Aorta (tissue), 5 donors: ENCODE measurements at places on chromosomes 7 and 10. TPM values are rescaled to one million over a fixed set of nuclear protein-coding genes. Genes with fewer than 3 reads are reported as not detected.

- no peak for DNase-seq
Observed at GRCh38 chr10:84334811-84335210, 6.4 kb downstream of the CCSER2 start.

GRCh38 chr7:127194571-127194970, 58.2 kb downstream of the GRM8 start:
- DNase-seq: no peak

The ERVW-1 gene
- not detected for total RNA-seq

GRCh38 chr10:109207361-109207760, 716.0 kb downstream of the XPNPEP1 start:
- DNase-seq: no peak

GRCh38 chr10:5510281-5511072, 11.1 kb upstream of the CALML5 start:
- peak; percentile 26 for DNase-seq

GRCh38 chr10:58952747-58953466, 223.5 kb upstream of the PHYHIPL start:
- DNase-seq: no peak

The GDF2 gene
- total RNA-seq: not detected

DNA sequence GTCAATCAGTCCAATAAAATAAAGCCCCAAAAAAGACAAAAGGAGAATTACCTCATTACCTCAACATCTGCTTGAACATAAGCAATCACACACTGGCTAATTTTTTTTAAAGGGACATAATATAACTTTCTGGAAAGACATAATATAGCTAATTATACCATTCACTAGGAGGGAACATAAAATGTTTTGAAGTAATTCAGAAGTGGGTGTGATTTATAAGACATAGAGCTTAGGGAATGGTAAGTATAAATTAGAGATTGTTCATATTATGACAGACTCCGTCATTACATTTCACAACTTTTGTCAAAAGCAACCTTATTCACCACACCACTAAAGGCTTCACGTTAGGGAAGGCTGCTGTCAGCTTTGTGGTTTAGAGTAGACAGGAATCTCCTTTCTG, 3.8 kb downstream of the SHTN1 start:
- DNase-seq: no peak

DNA sequence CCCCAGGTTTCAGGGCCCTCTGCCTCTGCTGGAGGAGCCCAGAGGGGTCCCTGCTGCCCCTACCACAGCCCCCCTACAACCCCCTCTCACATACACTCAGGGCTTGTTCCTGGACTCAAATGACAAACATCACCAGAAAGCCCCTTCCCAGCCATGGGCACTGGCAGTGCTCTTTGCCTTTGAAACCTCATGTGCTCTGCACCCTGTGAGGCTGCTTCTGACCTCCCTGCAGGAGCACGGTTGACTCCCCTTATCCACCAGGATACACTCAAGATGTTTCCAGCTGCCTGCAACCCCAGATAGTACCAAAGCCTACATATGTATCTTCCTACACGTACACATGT, 3.5 kb upstream of the ADIRF start:
- no peak for DNase-seq

The OPALIN gene
- not detected for total RNA-seq

DNA sequence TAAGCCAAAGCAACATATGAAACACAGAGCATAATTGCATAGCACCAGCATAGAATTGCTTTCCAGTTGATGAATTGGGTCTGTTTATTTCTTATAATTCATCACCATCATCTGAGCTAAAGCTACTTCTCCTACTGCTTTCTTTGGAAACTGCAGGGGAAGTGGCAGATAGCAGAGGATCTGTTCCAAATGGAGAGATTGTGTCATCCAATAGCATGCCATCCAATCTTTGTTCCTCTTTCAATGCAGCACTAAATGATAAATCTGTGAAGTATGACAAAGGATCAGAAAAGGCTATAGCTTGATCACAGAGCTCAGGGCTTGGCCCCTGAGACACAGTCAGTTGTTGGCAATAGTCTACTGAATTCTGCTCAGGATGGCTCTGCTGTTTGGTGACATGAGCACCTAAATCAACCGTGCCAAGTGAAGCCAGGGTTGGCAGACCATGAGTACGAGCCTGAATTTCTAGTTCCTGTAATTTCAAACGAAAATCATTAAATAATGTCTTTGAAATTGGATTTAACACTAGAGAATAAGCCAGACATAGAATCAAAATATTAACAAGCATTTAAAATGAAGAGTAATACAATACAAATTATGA, 90.0 kb downstream of the TFEC start:
- DNase-seq: no peak

GRCh38 chr7:148927123-148928045, 43.3 kb upstream of the EZH2 start:
- DNase-seq: no peak

The ZMIZ1 gene
- 84.1 TPM for total RNA-seq

DNA sequence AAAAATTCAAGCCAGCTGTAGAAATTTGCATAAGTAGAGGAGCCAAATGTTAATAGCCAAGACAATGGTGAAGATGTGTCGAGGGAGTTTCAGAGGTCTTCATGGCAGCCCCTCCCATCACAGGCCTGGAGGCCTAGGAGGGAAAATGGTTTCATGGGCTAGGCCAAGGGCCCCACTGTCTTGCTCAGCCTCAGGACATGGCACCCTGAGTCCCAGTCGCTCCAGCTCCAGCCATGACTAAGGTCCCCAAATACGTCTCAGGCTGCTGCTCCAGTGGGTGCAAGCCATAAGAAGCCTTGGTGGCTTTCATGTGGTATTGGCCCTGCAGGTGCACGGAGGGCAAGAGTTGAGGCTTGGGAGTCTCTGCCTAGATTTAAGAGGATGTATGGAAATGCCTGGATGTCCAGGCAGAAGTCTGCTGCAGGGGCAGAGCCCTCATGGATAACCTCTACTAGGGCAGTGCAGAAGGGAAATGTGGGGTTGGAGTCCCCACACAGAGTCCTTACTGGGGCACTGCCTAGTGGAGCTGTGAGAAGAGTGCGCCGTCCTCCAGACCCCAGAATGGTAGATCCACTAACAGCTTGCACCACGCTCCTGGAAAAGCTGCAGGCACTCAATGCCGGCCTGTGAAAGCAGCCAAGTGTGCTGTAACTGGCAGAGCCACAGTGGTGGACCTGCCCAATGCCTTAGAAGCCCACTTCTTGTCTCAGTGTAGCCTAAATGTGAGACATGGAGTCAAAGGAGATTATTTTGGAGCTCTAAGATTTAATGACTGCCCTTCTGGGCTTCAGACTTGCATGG, 19.2 kb downstream of the TBATA start:
- DNase-seq: peak; percentile 45

- peak; percentile 12 for DNase-seq
Observed at GRCh38 chr7:102093599-102094315, 192.9 kb upstream of the SH2B2 start.

- DNase-seq: no peak
Observed at GRCh38 chr10:46226900-46227558, 59.8 kb upstream of the ANTXRL start.

The SPDYE5 gene
- not detected for total RNA-seq

- DNase-seq: no peak
Observed at GRCh38 chr7:30178748-30179436, 44.1 kb downstream of the MTURN start.

The TMEM60 gene
- 12.7 TPM for total RNA-seq

DNA sequence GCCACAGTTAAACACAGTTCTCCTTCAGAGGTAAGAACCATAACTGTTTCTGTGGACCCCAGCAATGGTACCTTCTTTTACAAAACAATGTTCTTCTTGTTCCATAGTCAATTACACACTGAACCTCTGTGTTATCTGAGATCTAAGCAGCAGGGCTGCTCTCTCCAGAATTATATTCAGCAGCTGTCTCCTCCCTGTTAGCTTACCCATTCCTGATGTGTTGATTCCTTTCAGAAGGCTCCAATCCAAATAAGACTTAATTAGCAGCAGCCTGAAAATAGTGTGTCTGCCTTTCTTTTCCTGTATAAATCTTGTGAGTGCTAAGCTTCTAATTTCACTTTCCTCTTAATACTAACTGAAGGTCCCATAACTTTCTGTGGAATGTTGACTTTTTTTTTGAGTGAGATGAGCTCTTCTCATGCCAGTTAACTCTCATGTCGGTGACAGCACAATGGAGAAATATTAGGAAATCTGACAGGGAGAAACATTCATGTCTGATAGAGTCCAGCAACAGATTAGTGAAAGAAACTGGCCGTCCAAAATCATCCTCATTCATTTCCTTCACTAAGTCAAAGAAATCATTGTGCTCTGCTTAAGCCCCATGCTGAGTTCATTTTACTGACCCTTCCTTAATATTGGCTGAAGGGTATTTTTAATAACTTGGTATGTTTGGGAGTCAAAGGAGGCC, 226.5 kb downstream of the PRKG1 start:
- no peak for DNase-seq

DNA sequence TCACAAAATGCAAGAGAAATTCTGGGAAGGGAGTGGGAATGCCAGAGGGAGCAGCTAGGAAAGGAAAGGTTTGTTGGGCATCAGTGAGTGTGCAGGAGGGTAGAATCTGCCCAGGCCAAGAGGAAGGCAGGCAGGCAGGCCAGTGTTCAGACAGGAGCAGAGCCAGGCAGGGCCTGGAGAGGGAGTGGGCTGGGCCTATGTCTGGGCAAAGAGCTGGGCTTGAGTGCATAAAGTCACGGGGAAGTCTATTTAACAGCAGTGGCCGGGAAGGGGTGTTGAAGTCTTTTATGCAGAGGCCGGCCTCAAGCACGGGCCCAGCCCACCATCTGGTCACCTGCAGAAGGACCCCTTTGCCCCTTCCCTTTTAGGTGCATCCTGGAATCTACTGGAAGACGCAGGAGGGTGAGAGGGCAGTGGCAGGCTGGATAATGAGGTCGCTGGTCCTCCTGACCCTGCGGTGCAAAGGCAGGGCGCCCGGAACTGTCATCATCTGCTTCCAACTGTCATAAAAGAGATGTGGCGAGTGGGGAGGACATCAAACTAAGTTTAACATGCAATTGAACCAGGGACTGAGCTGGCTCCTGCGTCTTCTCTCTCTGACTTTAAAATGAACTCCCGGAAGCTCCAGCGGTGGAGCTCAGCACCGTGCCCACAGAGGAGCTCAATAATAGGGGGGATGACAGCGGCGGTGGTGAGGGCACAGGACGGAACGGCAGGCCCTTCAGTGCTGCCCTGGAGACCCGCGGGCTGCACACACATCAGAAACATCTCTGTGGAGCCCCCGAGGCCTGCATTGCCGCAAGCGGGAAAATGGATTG, 29.5 kb downstream of the CARD11 start:
- peak; percentile 67 for DNase-seq

GRCh38 chr7:2017481-2017891, 215.3 kb downstream of the MAD1L1 start:
- peak; percentile 33 for DNase-seq

DNA sequence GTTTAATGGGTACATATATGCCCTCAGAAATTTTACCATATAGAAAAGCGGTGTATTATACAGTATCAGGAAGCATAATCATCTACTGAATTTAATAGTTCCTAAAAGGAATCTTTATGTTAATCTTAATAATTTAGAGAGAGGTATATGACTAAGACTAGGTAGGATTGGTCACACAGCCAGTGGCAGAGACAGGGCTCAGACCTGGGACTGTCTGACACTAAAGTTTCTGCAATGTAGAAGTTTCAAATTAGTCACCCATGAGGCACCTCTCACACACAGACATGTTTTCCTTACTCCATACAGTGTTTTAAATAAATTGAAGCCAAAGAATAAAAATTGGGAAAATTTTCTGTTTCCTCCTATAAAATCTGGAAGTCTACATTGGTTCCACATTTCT, 72.8 kb upstream of the ADRA2A start:
- DNase-seq: no peak

The TMUB1 gene
- 33.9 TPM for total RNA-seq

- DNase-seq: no peak
Observed at GRCh38 chr7:17132726-17133125, 165.7 kb upstream of the AHR start.

The GIMAP8 gene
- 41.4 TPM for total RNA-seq

- DNase-seq: no peak
Observed at GRCh38 chr10:53071505-53072125, 299.0 kb upstream of the MBL2 start.

The LARP4B gene
- total RNA-seq: 73.2 TPM

DNA sequence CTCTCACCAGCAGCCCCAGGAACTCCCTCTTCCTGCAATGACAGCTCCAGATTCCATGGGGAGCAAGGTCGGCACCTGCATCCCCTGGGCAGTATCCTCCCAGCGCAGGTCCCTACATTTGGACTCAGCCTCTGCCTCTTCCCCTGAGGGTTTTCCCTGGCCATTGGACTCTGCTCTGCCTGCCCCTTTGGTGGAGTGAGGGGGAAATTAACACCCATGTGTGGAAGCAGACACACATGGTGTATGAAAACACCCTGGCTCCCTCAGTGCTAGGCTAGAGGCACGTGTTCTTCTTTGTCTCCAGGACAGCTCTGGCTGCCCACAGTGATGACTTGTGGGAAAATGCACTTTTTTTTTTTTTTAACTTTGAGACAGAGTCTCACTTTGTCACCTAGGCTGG, 8.4 kb downstream of the PRF1 start:
- no peak for DNase-seq

DNA sequence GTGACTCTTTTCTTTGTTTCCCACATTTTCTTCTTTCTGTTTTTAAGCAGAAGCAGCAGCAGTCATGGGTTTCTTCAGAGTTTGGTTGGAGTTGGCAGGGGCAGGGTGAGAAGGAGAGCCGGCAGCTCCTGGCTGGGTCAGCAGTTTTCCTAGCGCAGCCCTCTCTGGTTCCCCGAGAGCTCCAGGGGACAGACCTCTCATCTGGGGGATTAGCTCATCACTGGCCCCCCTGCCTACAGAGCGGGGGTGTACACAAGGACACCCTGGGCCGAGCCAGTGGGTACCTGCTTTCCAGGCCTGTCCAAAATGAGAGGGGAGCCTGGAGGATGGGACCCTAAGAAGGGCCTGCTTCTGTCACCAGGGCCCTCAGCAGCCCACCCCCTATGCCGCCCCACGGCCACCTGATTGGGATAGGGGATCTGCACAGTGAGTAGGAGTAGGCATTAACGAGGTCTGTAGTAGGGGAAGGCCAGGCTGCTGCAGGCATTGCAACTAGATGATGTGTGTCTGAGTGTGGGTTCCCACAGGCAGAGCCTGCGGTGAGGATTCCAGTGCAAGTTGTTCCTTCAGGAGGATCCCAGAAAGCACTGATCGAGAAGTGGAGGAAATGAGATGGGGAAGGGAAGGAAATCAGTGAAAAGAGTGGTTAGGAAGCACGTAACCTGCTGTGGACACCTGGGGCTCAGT, 122.9 kb upstream of the PPIF start:
- no peak for DNase-seq

The SLC4A2 gene
- 128 TPM for total RNA-seq

DNA sequence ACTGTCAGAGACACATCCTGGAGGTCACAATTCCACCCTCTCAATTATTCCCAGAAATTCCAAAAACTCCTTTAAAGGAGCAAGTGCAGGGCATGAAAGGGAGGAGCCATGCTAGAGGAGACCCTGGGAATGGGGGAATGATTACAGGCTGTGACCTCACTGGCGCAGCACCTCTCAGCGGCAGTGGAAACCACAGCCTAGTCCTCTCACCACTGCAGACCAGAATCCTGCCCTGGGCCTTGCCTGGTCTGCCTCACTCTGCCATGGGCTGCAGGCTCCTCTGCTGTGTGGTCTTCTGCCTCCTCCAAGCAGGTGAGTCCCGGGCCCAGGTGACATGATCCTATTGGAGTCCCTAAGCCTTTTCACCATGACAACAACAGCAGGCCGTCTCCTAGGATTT, 50.5 kb upstream of the PRSS58 start:
- no peak for DNase-seq

The LEP gene
- total RNA-seq: 0.97 TPM

The MLXIPL gene
- 4.5 TPM for total RNA-seq

- no peak for DNase-seq
Observed at GRCh38 chr7:41503438-41503837, 199.5 kb downstream of the INHBA start.

The MKLN1 gene
- total RNA-seq: 91.6 TPM
